RPMI7951 (cell line): ENCODE measurements at places on chromosomes 7 and 10. TPM values are rescaled to one million over a fixed set of nuclear protein-coding genes. Genes with fewer than 3 reads are reported as not detected.

DNA sequence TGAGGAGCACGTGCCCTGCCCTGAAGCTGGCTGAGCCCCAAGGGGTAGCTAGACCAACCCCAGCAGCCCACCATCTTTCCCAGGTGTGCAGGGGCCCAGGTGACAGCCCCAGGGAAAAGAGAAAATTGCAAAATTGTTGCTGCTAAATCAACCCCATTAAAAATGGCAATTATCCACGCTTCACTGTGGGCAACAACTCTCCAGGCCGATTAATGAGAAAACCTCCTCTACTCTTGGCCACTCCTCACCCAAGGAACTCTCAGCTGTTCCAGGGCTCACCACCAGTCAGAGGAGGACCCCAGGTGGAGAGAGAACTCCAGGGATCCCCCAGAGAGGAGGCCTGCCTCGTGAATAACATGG is 516.1 kb upstream of the MGMT start:
- no peak for DNase-seq

GRCh38 chr7:99380823-99381663 is 6.5 kb downstream of the ARPC1B start:
- DNase-seq, result peak; percentile 63

- DNase-seq, result peak; percentile 74
Measured at GRCh38 chr7:54189330-54189729, 352.8 kb upstream of the VSTM2A start.

- DNase-seq, result no peak
Measured at GRCh38 chr10:112700215-112700671, 249.8 kb upstream of the TCF7L2 start.

DNA sequence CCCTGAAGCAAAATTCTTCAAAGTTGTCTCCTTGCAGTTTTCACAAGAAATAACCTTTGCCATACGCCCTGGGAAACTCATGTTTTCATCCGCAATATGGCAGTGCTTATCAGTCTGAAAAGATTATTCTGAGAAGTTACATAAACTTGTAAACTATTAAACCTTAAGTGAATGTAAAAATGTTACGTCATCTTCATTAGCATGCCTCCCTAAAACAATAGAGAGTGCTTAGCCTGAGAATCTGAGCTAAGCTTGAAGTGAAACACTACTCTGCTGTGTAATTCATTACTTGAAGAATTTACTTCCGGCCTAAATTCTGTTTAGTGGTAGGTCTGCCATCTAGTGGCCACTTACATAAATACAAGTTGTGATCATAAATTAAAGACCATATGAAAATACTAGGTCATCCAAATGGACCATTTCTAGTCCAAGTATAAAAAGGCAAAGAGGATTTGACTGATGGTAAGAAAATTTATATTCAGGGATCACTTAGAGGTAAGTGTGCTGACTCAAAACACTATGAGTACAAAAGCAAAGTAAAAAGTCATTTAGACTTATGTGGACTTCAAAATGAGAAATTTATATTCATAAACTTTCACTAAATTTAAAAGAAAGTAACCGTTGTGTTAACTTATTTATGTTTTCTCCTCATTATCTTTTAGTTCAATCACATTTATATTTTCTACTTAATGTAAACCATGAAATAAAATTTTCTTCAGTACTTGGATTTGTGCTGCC is 745.1 kb upstream of the LRRTM3 start:
- peak; percentile 45 for DNase-seq

The ANK3 gene
- total RNA-seq, result 1.7 and 3.4 TPM in 2 replicates

The TLX1 gene
- total RNA-seq, result not detected in 2 replicates
